ENCODE measurements at places on chromosomes 11 and 22.

DNA sequence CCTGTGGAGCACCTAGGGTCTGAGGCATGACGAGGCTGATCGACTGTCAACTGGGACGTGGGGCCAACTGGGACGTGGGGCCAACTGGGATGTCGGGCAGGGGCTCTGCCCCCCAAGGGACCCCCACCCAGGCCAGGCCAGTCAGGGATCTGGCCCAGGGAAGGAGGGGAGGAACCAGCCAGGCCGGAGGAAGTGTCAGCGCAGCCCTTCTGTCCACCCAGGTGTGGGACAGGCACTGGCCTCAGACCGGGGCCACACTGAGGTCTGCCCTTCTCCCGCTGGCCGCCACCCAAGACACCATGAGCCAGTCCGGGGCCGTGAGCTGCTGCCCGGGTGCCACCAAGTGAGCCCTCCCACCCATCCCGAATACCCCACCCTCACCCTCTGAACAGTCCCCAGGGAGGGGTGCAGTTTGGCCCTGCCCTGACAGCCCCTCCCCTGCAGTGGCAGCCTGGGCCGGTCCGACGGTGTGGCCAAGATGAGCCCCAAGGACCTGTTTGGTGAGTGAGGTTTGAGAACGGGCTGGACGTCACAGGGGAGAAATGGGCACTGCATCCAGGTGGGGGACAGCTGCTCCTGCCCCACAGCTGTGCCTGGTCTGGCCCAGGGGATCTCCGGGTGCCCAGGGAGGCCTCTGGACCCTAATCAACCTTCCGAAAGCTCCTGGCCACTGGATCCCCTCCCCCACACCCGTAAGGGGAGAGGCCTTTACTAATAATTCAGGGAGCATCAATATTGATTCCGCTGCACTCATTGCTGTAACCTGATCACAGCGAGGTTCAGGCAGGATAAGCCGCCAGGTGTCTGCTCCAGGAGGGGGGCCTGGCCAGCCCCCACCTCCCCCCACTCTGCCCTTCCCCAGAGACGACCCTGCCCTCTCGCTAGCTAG is 3.3 kb downstream of the EPS8L2 start:
- no peak for DNase-seq

- DNase-seq, result no peak
These were observed 13.9 kb upstream of the MYO18B start for GRCh38 chr22:25728071-25728470.

DNA sequence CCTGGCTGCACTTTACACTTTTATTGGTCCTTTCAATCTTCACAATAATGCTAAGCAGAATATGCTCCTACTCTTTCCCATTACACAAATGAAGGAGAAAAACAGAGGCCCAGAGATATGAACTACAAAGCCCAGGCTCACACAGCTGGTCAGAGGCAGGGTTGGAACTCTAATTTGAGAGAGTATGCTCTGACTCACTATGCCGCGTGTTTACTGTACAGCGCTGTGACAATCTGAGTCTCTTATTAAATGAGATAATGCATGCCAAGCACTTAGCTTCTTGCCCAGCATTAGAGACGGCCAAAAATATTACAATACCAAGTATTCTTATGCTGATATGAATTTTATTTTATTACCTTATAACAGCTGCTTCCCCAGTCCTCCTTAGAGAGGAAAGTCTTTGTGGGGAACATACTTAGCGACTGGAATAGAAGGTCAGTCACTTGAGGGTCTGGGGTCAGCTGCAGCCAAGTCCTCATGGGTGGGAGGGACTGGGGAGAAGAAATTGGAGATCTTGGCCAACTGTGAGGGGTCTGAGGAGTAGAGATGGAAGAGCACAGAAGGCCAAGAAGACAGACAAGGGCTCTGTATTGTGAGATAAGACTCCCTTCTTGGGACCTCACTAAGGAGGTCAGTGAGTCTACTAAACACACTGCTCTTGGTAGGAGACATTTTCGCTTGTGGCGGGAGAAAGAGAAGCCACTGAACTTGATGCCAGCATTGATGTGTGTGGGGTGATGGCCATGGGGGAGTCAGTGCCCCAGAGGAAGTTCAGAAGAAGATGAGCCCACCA is 150.8 kb upstream of the TIMP3 start:
- DNase-seq, result no peak

DNA sequence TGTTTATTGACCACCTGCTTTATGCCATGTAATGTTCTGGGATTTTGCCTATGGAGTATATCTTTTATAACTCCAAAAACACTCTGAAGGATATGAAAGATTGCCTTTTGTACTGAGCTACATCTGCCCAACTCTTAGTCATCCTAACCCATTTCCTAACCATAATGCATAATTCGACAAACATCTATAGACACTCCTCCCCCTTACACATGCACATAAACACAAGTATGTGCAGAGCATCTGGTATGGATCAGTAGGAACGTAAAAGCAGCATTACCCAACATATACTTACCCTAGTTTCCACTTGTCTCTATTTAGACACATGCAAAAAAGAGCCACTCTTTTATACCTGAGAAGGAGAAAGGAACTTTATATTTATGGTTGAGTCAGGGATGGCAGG is 272.8 kb downstream of the FAM76B start:
- DNase-seq, result no peak

DNA sequence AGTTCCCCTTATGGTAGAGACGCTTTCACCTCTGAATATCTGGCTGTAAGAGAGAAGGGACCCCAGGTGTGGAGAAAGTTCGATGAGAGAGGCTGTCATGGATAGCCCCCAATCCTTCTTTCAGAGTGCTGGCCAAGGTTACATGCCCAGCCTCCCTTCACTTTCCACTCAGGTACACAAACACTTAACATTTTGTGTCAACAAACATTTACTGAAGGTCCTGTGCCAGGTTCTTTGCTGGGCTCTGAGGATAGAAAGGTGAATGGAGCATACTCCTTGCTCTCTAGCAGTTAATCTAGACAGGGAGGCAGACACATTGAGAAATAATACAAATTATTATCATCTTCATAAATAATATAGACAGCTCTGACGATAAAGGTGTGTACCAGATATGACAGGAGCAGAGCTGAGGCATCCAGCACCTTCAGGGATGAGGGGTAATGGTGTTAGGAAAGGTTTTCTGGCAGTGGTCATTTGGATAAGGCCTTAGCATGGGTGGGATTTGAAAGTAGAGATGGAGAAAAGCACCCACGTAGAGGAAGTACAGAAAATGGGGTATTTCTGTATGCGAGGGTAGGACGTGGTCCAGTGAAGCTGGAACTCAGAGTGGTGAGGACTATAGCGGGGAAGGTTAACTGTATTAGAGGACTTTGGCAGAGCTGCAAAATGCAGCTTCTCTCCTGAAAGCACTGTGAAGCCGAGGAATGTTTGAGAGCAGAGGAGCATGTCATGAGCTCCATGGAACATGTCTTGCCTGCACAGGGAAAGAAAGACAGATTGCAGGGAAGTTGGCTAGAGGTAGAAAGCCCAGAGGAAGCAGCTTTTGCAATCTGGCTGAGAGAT is 19.6 kb downstream of the PPFIBP2 start:
- DNase-seq, result no peak

GRCh38 chr11:109521571-109522086 is 99.6 kb downstream of the C11orf87 start:
- no peak for DNase-seq

DNA sequence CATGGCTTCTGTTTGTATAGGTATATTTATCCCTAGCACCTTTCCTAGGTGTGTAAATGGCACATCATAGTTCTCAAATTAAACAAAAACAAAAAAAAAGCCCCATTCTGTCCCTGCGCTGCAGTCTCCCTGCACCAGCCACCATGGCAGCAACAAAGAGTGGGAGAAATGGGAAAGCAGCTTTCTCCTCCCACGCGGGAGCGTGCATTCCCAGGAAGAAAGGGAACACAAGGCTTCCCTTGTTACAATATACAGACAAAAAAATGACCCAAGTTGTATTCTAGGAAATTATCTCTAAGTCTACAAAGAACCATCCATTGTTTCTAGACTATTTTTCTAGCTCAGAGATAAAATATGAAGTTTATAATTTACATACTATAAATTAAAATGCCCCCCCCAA is 16.1 kb upstream of the TMPRSS5 start:
- DNase-seq, result no peak

- no peak for DNase-seq
These were observed 200.5 kb downstream of the TRIM29 start for GRCh38 chr11:119937412-119937811.

GRCh38 chr11:63683133-63683991 is 2.1 kb downstream of the RTN3 start:
- DNase-seq, result no peak

GRCh38 chr11:21119411-21119810 is 450.0 kb downstream of the NELL1 start:
- DNase-seq, result no peak

DNA sequence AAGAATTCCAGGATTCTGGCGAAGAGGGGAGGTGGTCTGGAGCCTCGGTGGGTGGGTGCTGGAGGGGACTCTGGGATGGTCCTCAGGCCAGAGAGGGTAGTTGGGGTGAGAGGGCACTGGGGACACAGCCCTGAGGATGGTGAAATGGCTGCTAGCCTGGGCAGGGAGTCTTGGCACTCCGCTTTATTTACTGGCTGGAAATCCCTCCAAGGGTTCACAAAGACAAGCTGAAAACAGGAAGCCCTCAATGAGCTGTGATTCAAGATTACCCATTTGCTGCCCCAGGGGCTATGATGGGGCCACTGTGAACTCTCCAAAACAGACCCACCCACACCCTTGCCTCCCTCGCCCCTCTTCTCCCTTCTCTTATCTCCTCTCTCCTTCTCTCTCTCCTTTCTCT is 71.9 kb downstream of the FBXO7 start:
- no peak for DNase-seq

- DNase-seq, result no peak
These were observed 6.4 kb downstream of the MS4A15 start for GRCh38 chr11:60762851-60763691.

DNA sequence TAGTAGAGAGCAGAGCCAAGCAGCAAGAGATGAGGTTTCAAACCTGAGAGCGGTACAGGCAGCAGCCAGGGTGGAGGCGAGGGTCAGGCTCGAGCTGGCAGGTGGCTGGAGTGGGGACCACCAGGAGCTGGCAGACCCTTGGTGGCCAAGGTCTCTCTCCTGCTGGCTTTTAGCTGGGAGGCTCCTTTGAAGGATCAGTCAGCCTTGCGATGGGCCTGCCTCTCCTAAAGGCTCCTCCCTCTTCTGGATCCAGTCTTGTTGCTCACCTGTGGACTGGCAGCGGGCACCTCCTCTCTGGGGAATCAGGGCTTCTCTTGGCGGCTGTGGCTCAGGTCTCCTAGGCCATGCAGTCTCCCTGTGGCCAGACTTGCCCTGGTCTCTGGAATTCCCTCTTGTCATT is 24.8 kb downstream of the TPST2 start:
- DNase-seq, result no peak

GRCh38 chr11:72114570-72114969 is 2.1 kb upstream of the ANAPC15 start:
- no peak for DNase-seq

DNA sequence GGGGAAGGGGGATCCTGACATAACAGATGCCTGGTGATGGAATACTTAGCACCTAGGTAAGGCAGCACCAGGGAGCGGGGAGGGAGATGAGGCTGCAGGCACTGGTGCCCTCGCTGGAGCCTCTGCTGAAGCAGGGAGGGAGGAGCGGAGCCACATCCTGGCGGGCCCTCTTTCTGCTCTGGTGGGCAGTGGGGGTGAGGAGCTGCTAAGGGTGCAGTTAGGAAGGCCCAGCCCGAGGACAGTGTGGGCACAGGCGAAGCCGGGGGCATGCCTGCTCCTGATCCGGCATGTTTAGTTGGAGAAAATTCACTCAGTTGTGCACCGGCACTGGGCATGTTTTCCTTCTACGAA is 83.9 kb downstream of the MED15 start:
- no peak for DNase-seq

DNA sequence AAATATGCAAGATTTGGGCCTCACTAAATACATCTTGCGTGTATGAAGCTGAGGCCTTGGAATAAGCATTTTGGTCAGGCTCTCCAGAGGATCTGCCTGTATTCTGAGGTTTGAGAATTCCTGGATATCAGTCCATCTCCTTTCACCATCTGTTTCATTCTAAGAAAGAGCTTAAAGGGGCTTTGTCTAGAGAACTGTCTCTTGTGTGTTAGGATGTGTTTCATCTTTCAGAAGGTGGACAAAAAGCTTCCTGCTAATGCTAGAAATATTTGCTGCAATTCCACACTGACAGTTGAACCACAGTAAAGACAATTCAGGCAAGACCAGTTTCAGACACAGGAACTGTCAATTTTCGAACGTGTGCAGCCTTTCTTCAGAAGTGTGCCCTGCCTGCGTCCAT is 185.4 kb downstream of the DBX1 start:
- DNase-seq, result no peak

- DNase-seq, result no peak
These were observed 2.2 kb downstream of the MLC1 start for GRCh38 chr22:50082961-50083461.

GRCh38 chr11:6778518-6778917 is 4.3 kb upstream of the OR2AG1 start:
- DNase-seq, result no peak
